ENCODE measurements at places on chromosomes 6 and 20.

- DNase-seq = no peak
These were observed 7.9 kb upstream of the RIN2 start for GRCh38 chr20:19750101-19750606.

GRCh38 chr20:15618110-15618509, 955.1 kb downstream of the KIF16B start:
- DNase-seq = no peak

GRCh38 chr20:219290-220115, 7.6 kb upstream of the DEFB129 start:
- DNase-seq = peak; percentile 16

DNA sequence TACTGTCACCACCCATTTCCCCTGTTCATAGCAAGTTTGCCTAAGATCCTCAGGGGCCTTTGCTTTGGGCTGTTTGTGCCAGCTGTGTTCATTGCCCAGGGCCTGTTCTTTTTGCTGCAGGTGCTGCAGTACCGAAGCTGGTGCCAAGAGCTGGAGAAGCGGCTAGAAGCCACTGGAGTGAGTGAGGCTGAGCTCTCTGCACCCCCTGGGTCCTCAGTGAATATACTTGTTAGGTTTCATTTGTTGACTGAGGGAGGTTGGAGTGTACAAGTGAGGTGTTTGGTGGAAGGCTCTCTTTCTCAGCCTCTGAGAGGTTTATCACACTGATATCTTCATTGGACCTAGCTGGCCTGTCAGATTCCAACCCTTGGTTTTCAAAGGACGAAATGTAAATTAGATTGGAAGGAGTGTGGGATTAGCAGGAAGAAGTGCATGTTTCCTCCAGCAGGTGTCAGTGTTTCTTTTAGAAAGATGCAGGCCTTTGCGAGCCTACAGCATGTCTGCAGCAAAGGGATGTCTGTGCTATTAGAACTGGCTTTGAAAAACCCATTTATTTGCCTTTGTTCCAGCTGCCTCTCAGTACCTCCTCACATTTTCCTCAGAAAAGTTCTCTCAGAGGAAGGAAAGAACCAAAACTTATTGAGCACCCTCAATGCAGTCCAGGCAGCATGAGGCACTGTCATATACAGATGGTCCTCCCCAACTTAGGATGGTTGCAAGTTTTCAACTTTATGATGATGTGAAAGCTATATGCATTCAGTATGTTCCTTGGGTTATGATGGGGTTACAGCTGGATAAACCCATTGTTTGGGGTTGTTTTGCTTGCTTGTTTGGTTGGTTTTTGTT, 8.3 kb downstream of the CEP250 start:
- DNase-seq = peak; percentile 61

GRCh38 chr6:21384216-21384615, 209.3 kb upstream of the SOX4 start:
- no peak for DNase-seq

DNA sequence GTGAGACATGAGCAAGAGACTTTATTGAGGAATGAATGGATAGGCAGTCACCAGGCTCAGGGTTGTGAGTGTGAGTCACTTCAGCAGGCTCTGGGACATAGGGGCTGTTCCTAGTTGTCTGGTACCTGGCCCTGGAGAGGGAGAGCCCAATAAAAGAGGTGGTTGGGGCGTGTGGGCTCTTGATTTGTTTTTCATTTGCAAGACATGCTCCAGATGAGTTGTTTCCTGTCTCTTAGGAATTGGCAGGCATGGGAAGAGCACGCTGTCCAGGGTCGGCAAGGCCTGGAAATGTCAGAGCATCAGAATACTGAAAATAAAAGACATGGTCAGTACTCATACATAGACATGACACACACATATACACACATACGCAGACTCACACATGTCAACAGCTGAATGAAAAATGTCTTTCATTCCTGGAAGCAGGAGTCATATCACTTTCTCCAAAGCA, 166.3 kb upstream of the SULF2 start:
- peak; percentile 25 for DNase-seq

DNA sequence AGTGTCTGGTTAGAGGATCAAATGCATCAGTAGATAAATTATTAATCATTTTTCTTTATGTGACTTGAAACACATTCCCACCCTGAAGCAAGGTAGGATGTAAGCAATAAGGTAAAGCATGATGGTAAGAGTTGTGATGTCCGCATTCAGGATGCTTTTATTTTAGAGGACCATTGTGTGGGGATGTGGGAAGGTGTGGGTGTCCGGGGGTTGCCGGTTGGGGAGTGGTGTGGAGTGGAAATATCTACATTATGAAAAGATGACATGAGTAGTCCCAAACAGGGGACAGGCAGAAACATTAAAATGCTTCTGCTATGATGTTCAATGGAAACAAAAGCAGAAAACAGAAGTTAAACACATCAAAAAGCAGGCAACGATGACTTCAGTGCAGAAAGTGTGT, 215.4 kb downstream of the HIVEP2 start:
- DNase-seq = no peak

DNA sequence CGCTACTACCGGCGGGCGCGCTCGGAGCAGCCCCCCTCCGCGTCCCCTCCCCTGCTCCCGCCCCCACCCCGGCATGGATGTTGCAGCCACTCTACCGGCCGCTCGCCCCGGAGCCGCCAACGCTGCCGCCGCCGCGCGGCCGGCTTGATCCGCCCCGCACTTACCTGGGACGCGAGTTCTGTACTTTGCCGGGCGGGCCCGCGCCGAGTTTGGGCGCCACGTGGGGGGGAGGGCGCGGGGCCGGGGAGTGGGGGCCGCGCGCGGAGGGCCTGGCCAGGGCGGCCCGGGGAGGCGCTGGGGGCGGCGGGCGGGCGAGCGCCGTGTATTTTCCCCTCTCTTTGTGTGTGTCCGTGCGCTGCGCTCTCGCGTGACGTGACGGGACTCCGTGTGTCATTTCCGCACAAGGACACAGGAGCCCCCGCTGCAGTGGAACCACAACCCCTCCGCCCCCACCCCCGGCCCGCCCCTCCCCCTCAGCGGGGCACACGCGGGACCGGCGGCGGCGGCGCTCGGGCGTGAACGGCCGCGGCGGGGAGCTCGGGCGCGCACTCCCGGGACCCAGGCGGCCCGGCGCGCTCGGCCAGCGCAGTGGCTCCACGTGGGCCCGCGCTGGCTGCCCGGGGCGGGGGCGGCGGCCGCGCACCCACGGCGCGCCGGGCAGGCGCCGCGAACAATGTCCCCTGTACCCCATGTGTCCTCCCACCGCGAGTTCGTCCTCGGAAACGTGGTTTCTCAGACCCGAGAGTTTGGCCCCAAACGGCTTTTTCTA, at the start of gene BEND3:
Gene BEND3, minus strand, starts transcription at position 590 of the 769 bp plus-strand sequence. CDS start 16,230 bp downstream, outside the sequence.
- DNase-seq = no peak

DNA sequence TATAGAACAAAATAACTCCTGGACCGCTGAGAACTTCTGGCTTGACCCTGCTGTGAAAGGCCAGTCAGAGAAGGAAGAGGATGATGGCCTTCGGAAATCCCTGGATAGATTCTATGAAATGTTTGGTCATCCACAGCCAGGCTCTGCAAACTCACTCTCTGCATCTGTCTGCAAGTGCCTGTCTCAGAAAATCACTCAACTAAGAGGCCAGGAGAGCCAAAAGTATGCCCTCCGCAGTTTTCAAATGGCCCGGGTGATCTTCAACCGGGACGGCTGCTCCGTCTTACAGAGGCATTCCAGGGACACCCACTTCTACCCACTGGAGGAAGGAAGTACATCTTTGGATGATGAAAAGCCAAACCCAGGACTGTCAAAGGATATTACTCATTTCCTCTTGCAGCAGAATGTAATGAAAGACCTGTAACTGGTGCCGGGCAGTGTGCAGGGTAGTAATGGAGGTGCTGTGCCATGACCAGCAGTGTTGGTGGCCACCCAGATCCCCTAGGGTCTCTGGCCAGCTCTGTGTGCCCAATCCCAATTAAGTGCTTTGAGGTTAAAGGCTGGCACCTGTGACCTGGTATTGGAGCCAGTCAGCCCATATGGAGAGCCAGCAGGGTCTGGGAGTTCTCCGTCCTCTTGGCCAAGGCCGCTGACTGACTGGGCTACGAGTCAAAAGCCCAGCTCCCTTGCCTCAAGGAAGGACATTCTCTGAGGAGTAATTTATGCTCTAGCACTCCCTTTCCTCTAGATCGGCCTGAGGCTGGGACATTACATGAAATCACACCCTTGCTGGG, 87.1 kb downstream of the TRMT6 start:
- DNase-seq = no peak

GRCh38 chr6:41224800-41225199, 3.3 kb upstream of the TREML4 start:
- DNase-seq = no peak

DNA sequence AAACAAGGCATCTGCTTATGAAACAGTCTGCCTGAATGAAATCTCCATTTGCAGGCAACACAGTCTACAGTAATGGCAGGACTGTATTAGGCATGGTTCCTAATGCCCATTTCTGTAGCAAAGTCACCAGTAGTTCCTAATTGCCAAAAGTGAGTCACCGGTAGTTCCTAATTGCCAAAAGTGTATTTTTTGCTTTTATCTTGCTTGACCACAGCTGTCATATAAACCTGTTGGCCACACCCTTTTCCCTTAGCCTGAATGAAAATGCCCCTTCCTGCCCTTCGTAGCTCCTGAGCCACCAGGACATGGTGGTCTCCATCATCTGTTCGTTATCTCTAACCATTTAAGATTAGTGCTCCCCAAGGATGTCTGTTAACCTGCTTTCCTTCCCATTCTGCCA, 34.5 kb downstream of the MTHFD1L start:
- no peak for DNase-seq

GRCh38 chr20:16491294-16491905, 81.8 kb downstream of the KIF16B start:
- no peak for DNase-seq

GRCh38 chr20:48198929-48199451, 413.7 kb upstream of the SULF2 start:
- no peak for DNase-seq

- no peak for DNase-seq
These were observed 258.8 kb downstream of the ARHGAP18 start for GRCh38 chr6:129451187-129451586.

GRCh38 chr6:6390849-6391602, 70.6 kb upstream of the F13A1 start:
- DNase-seq = no peak

GRCh38 chr6:20467437-20467836, 65.8 kb downstream of the E2F3 start:
- no peak for DNase-seq

DNA sequence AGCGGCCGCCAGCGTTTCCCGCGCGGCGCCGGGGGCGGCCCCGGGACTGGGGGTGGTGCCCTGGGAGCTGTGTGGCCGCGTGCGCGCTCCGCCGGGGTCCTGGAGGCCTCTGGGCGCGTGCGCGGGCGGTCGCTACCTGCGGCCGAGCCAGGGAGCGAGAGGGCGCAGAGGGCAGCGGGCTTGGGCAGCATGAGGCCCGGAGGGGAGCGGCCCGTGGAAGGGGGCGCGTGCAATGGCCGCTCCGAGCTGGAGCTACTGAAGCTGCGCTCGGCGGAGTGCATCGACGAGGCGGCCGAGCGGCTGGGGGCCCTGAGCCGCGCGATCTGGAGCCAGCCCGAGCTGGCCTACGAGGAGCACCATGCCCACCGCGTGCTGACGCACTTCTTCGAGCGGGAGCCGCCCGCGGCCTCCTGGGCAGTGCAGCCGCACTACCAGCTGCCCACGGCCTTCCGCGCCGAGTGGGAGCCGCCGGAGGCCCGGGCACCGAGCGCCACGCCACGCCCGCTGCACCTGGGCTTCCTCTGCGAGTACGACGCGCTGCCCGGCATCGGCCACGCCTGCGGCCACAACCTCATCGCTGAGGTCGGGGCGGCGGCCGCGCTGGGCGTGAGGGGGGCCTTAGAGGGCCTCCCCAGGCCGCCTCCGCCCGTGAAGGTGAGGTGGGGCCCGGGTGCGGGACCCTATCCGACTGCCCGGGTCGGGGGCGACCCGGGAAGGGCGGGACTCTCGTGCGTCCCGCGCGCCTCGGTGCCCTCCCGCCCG, at the start of gene PM20D2:
Gene PM20D2, plus strand, starts transcription at position 100 of the 762 bp plus-strand sequence. Its CDS starts 90 bp downstream, at position 190.
- peak; percentile 82 for DNase-seq

GRCh38 chr6:69917834-69918233, 51.5 kb downstream of the COL19A1 start:
- DNase-seq = peak; percentile 67

DNA sequence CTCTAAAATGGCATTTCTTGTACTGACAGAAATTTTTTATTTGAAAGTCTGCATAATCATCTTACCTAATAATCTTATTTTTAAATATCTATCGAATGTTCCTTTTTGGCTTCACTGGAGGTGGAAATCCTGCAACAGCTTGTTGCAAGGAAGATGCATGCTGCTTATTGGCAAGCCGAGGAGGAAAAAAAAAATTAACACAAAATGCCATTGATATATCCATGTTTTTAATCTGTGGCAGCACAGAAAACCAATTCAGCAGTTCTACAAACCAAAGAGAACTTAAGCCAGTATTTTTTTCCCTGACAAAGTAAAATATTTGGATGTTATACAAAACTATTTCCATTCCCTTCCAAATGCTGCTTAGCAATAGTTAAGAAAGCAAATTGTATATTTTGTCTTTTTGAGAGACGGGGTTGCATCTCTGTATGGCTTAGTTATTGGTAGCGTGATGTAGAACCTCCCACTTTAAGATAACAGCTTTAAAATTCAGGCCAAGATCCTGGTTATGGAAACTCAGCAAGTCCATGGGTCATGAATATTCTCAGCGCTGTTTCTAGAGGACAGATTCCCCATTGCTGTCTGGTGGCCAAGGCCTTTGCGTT, 231.4 kb downstream of the TMEM242 start:
- DNase-seq = no peak

- no peak for DNase-seq
These were observed 2.4 kb upstream of the TBCC start for GRCh38 chr6:42748203-42748898.

- no peak for DNase-seq
These were observed 13.4 kb downstream of the CDS2 start for GRCh38 chr20:5140195-5140594.

DNA sequence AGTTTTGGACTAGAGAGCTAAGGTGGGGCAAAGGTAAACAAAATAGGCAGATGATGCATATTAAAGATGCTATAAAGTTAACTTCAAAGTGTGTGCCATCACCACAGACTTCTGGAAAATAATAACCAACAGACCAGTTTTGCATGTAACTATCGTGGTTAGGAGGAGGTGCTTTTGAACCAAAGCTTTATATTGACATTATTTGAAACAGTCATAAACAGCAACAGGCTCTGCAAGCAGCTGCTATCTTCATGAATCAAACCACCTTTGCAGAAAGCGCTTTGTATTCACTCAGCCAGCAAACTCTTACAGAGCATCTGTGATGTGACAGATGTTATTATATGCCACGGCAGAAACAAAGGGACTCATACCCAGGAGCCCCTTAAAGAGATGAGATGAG, 81.9 kb downstream of the CRYBG1 start:
- no peak for DNase-seq

- no peak for DNase-seq
These were observed 43.0 kb downstream of the BACH2 start for GRCh38 chr6:90253631-90254030.

GRCh38 chr6:3712827-3713665, 38.5 kb downstream of the PXDC1 start:
- no peak for DNase-seq

- DNase-seq = no peak
These were observed 99.6 kb upstream of the HMGCLL1 start for GRCh38 chr6:55678330-55679224.

- no peak for DNase-seq
These were observed 63.0 kb downstream of the OPN5 start for GRCh38 chr6:47844881-47845280.

- no peak for DNase-seq
These were observed 249 bp downstream of the SAMD10 start for GRCh38 chr20:63979229-63979556.

All from Caki2 (cell line).